ENCODE measurements at places on chromosomes 4 and X.
A peak's percentile ranks its signal among the peaks of the same experiment; 100 is the strongest.

DNA sequence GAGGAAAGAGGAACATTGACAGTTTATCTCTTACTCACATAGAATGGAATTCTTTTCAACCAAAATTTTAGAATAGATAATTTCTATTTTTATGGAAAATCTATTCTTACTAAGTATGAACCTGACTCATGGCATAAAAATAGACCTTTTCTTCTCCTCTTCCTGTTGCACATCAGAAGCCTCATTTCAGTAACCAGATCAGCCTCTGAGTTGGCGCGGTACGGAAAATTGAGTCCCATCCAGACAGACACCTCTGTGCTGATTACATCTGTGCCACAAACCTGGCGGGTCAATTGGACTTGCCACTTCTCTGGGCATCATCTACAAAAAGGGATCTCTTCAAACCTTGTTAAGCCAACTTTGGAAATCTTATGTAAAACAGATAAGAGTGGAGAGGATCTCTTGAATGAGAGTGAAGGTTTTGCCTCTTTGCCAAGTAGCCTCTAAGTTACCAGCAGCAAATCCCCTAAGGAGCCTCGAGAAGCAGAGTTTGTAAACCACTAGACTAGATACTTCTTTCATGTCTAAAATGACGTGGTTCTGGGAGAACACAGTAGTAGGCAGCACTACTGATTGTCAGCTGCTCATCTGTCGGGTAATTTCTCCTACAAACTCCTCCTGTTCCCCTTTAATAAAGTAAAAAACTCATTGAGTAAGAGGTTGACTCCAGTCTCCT lies 37.4 kb downstream of the TENM3 start:
- DNase-seq: no peak

- DNase-seq: peak; percentile 6
Measured at GRCh38 chrX:76428243-76429130, 977 bp downstream of the MAGEE1 start.

GRCh38 chr4:94698187-94698586 lies 59.6 kb upstream of the BMPR1B start:
- no peak for DNase-seq

DNA sequence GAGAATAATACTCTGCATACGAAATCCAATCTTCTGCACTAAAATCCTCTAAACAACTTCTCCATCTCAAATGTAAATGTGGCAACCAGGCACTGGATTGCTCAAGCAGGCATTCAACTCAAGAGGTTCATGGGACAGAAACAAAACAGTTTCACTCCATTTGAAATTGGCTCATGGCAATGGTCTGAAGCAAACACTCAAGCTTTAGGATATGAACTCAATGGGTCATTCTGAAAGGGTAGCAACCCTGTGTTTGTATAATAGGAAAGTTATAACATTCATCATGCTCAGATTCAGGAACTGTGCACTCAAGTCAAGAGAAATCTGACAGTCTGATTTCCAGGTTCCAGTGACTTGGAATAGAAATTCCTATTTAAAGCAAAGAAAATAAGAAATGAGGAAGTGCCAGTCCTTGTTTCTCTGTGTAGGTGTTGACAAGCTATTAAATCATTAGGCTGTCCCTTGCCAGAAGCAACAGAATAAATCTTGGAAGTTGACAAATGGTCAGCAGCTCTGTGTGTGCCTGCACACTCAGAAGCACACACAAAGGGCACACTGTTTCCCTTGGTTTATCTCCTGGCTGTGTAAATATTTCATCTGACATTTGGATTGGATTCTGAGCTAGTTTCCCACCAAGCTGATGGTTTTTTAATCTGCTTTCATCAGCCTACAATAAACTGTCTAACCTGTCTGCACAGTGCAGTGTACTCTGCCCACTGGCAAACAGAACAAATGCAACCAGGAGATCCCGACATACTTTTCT lies 75.9 kb upstream of the CITED1 start:
- DNase-seq: no peak

DNA sequence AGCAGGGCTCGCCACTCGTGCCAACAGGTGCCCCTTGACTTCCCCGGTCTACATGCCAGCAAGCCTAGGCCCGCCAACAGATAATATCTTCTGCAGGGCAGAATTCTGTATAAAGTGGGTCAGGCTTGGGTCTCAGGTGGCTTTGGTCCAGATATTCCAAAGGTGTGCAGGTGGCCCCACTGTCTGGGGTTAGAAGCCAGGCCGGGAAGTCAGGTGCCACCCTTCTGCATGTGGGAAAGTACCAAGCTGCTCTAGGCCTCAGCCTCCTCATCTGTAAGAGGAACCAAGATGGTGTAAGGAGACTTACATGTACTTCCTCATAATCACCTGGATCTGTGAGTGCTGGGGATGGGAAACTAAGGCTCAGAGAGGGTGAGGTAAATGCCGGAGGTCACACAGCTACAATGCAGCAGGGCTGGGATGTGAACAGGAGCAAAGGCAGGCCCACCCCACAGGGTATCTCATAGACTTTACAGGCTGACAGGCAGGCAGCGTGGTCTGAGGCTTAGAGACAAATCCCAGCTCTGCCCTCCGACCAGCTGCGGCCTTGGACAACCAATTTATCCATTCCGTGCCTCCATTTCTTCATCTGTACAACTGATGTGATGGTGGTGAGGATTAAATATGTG lies 35.9 kb downstream of the WDR1 start:
- DNase-seq: no peak

- DNase-seq: no peak
Measured at GRCh38 chr4:47287735-47288134, 175.8 kb downstream of the COMMD8 start.

DNA sequence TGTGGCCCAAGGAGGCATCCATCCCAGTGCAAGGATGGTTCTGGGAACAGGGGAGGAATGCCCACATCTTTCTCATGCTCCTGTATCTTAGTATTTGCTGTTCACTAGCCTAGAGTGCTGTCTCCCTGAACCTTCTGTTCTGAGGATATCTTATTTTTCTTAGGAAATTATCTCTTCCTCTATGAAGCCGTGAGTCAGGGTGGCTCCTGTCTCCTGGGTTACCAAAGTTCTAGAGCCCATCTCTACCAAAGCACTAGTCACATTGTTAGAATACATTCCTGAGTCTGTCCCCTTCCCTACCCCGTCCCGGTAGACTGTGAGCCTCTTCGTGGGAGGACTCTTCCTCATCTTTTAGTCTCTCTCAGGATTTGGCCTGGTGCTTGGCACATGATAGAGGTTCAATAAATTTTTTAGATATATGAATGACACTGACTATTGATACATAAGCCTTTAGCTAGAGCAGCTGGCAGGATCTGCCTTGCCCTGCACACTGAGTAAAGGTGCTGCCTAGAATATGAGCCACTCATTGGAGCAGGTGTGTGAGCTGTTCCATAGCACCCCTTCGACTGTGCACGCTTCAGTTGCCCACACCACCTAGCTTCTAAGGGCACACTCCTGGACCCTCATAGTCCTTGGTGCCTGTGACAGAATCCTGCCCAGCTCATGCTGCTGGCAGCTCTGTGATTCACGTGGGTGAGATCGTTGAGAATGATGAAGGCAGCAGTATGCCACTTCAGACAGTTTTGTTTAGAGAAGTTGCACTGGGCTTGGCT lies 13.3 kb downstream of the CXCR3 start:
- no peak for DNase-seq

- DNase-seq: no peak
Measured at GRCh38 chrX:131895807-131896206, 127.3 kb upstream of the STK26 start.

DNA sequence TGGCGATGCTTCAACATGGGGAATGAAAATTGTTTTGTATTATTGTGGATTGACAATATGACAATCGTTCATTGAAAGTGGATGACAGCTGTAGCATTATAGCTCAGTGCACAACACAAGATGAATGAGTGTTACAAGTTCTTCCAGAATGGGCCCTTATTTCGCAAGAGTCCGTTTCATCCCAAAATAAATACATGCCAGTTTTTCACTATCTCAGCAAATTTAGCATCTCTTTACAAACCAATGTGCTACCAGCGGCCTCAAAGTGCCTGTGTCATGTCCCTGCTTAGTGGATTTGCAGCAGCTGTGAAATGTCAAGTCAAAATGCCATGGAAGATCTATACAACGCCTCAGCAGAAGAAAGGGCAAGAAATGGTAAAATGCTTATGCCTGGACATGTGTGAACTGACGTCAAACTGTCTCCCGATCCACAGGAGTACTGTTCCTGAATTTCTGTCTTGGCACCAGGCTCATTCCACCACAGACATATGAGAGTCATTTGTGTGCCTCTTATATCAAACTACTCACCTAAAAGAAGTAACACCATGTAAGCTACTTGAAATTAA lies 109.6 kb downstream of the MAML3 start:
- DNase-seq: peak; percentile 75

DNA sequence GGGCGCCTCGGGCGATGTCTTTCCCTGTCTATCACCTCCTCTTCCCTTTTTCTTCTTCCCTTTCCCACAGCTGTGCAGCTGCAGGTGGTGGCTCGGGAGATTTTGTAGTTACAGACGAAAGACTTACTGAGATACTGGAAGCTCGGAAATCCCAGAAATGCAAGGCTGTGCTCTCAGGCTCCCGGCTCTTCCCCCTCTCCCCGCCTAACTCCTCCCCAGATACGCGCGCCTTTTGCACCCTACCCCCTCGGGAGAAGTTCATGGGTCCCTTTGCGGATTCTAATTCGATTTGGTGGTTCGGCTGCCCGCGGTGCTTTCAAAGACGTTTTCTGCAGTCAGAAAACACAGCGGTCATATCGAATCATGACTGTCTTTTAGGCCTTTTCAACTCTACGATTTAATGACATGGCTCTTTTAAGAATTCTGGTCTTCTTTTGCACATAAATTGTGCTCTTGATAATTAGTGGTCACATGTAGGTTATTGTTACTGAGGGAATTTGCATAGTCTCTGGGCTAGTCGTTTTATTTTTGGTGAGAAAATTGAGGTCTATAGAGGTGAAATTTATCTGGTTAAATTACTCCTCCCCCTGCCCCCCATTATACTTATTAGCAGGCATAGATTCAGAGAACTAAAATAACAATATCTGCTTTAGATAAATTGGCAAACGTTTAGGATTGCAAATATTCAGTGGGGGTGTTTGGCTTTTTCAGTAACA lies 1.6 kb downstream of the SEPTIN11 start:
- DNase-seq: no peak

- DNase-seq: no peak
Measured at GRCh38 chr4:17490575-17491059, 21.3 kb downstream of the QDPR start.

- no peak for DNase-seq
Measured at GRCh38 chrX:85024562-85024961, 20.9 kb downstream of the APOOL start.

GRCh38 chr4:114037988-114038387 lies 58.5 kb upstream of the ARSJ start:
- DNase-seq: no peak

DNA sequence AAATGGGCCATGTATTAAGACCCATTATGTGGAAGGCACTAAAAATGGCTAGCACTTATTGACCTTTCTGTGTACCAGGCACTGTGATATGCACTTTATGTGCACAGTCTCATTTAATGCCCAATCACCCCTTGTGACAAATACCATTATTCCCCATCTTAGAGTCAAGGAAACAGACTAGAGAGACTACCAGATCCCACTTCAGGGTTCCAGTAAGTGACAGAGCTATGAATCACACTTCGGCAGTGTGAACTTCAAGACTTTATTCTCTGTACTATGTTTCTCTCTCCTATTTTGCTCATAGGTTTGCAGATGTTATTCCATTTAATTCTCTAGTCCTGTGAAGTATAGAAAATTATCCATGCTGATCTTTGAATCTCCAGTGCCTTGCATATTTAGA lies 107.0 kb downstream of the NFKB1 start:
- no peak for DNase-seq

DNA sequence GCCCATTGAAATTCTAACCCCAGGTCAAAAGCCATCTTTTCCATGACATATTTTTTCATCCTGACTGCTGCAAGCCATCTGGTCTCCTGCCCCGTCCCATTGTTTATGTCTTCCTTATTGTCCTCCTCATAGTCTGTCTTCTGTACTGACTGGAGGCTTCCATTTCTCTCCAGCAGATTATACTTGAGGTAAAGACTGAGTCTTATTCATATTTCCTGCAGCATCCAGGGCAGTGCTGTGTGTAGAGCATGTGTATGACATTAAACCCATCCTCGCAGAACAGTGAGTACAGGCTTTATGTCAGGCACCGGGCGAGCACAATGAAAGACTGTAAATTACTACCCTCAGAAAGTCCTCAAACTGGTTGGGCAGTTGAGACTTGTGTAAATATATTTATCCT lies 275.1 kb downstream of the C4orf33 start:
- DNase-seq: no peak

GRCh38 chr4:173405840-173406606 lies 7.1 kb upstream of the SCRG1 start:
- no peak for DNase-seq

DNA sequence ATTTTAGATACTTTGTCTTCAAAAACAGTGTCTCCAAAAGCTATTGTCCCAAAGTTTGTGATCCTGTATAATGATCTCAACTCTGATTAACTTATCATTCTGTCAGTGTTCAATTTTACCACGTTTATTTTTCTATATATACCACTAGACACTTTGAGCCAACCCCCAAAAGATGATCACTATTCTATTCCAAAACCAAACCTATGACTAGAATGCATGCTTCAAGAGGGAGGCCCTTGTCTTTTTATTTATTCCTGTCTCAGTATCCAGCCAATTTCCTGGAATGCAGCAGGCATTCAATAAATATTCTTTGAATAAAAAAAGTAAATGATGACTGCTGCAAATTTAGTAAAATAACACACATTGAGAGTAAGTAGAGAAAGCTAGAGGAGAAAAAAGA lies 275.6 kb downstream of the LDB2 start:
- DNase-seq: no peak

- DNase-seq: no peak
Measured at GRCh38 chrX:27619459-27619858, 29.3 kb downstream of the DCAF8L2 start.

DNA sequence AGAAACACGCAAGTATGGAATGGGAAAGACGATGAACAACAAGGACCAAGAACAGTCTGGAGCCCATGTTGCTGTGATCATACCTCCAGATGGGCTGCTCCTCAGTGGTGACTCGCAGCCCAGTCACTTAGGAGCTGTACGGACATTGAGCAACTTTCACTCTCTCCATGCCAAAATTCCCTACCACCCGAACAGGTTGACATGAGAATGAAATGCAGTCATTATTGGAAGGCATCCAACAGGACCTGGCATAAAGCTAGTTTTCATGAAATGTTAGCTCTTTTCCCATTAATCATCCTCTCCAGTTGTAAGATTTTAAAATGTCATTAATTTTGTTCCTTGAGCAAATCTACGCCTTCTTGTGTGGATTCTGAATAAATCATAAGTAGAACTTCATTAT lies 82.7 kb upstream of the GPM6B start:
- DNase-seq: no peak

GRCh38 chrX:25001808-25002660 lies 13.7 kb downstream of the ARX start:
- no peak for DNase-seq

GRCh38 chr4:158527516-158527915 lies 5.8 kb downstream of the RXFP1 start:
- DNase-seq: no peak

GRCh38 chr4:56535915-56536314 lies 30.3 kb downstream of the ARL9 start:
- DNase-seq: no peak

Measured in right lung (tissue), 10 donors.